GOT3 (cell line): ENCODE measurements at places on chromosomes 4 and X.

- DNase-seq: no peak
Observed at GRCh38 chr4:17276776-17277175, 235.1 kb downstream of the QDPR start.

DNA sequence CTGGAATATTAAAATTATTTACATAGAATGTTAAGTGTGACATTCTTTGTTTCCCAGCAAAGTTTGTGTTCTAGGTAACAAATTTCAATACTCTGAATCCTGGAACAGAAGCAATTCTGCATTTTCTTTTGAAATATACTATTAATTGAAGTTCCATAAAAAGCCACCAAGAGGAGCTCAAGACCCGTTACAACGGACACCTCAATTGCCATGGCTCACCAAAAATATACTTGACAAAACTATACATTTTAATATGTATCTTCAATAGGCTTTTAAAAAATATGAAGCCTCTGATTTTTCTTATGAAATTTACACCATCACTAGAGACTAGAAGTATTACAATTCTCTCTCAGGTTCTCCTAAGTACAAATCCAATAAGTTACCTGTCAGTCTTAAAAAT, 111.4 kb downstream of the NYX start:
- DNase-seq: no peak

DNA sequence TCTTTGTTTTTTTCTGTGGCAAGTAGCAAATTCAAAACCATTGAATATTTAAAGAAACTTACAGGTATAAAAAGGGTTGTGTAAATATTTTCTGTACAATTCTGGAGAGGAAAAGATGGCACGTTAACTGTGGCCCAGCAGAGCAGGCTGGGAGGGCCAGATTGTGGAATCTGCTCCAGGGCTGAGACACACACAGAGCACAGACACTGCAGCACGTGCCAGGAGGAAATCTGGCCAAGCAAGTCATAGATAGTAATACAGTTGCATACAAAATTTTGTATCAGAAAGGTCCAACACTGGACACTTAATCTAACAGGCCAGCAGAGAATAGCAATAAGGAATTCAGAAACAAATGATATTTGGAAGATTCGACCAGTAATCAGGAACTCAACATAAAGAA, 763.7 kb downstream of the PDHA2 start:
- DNase-seq: no peak

DNA sequence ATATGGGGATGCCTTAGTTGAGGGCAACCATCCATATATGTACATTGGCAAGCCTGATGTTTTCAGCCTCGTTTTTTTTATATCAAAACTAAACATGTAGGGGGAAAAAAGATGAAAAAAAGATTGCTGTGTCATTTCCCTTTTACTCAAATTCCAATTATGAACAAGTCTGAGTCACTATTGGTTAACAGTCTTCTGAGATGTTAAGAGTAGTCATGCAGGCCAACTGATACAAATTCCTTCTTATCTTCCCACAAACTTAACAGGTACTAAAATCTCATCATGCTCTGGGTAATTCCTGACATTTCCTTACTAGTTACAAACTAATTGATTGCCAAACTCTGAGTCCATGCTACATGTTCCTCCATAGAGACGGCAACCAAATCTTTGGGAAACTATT, 222.1 kb downstream of the FRMPD4 start:
- no peak for DNase-seq

DNA sequence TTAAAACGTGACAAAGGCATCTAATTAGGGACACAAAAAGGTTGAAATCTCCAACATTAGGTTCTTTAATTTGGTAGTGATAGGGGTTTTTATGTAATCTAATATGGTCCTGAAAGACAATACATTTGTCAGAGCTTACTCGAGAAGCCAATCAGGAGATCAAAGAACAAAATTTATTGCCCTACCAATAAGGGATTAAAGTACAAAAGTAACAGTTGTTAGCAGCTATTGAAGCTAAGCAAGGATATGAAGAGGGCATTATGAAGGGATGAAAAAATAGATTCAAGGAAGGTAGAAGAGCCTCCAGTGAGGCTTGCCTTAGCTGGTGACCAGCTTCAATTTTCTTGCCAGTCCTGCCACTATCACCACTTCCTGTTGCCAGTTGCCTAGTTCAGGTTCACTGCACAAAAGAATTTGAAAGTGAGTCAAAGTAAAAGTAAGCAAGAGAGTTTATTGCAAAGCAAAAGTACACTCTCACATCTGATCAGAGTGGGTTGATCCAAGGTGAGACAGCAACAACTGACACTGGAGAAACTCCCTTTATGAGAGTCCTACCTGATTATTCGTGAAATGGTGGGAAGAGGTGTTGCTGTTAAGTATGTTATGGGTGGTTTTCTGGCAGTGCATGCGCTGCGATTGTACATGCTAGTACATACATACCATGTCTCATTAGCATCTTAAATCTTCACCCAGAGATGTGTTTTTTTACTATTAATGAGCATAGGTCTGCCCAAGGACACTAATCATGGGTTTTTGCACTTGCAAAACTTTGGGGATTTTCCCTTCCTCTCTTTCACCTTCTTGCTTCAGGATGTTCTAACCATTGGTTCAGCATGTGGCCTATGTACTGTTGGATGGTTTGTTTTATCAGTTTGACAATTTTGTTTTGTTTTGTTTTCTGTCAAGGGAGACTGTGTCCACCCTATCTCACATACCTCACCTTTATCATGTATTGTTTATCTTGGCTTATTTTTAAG, 263.2 kb upstream of the ITM2A start:
- DNase-seq: no peak

GRCh38 chr4:67465032-67465762, 80.1 kb downstream of the CENPC start:
- DNase-seq: no peak

GRCh38 chrX:119343856-119344255, 55.3 kb upstream of the SLC25A43 start:
- no peak for DNase-seq

- no peak for DNase-seq
Observed at GRCh38 chr4:176561368-176561767, 231.4 kb downstream of the VEGFC start.

GRCh38 chr4:68658672-68659071, 11.8 kb downstream of the UGT2B15 start:
- no peak for DNase-seq

DNA sequence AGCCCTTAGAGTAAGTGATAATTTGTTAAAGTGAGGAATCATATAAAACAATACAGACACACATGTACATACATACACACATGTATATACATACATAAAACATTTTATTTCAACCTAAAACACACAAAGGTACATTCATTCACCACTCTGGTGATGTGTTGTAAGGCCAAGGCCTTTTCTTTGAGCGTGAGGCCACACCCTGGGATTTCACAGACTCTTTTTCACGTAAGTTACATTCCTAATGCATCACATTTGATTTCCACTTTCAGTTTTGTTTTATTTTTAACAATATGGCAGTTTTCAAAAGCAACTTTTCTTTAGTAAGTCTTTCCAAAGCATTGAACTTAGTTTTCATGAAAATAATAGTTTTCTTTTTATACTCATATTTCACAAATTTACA, 170.7 kb downstream of the COL4A6 start:
- DNase-seq: no peak

GRCh38 chr4:38366997-38367396, 297.0 kb upstream of the KLF3 start:
- DNase-seq: no peak

GRCh38 chr4:8377103-8378075, 63.1 kb downstream of the ACOX3 start:
- DNase-seq: no peak

GRCh38 chrX:85113746-85114145, 110.1 kb downstream of the APOOL start:
- DNase-seq: no peak

DNA sequence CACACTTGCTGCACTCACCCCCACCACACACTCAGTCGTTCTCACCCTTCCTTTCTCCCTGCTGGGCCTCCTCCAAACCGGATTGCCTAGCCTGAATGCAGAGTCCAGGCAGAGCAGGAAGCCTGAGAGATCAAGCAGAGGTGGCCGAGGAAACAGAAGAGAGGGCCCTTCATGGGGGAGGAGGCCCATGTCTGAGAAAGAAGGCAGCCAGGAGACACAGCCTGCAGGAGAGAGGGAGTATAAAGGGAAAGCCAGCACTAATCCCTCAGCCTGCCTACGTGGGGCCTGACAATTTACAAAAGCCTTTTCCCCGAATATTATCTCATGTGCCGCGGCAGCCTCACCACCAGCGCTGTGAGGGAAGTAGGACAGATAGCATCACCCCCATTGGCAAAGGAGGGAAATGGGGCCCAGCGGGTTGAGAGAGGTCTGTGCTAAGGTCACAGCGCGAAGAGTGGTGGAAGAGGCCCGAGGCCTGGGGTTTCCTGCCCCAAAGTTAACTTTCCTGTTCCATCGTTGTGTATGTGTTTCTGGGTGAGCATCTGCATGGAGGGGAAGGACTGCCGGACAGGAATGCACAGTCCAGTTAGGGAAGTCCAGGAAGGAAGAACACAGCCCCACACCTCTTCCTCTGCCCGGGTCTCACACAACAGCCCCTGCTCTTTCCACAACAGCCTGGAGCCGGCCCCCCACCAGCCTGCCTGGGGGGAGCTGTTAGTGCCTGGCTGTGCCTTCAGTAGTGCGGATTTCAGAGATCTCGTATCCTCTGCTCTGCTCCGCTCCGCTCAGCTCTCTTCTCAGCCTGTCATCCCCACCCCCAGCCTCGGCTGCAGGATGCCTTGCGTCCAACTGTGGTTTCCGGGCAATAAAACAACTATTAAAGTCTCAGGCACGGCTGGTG, 50.9 kb upstream of the BCOR start:
- DNase-seq: no peak

GRCh38 chr4:169050284-169050683, 40.2 kb upstream of the CBR4 start:
- DNase-seq: no peak

GRCh38 chrX:82703551-82703950, 804.5 kb upstream of the POU3F4 start:
- DNase-seq: no peak

GRCh38 chr4:79030973-79031372, 91.7 kb upstream of the PAQR3 start:
- no peak for DNase-seq

DNA sequence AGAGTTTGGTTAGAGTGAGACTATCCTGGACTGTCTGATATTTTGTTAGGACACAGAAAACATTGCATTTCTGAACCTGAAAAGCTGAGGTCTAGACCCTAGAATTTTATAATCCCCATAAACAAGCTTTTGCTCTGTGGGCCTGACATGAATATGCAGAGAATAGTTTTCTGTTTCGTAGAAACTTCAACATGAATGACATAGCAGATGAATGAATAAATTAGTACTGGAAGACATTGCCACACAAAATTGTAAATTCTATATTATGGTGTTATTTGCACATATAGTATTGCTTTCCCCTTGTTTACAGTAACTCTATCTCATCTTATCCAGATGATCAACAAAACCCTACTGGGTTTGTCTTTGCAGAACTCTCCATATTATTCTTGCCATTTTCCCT, 54.9 kb upstream of the MAML3 start:
- no peak for DNase-seq

DNA sequence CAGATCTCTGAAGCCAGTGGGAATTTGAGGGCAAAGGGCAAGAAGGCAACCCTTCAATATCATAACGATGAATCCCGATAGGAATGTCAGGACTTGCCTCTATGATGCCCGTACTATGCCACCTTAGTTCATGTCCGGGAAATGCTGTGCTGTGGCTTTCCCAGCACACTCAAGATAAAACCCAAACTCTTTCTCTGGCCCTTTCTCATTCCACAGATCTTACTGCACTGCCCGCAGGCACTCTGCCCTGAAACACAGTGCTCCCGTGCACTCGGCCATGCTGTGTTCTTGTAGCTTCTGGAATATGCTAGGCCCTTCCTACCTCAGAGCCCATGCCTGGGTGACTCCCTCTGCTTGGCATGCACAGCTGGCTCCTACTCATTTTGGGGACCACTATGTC, 26.3 kb downstream of the SORCS2 start:
- DNase-seq: no peak

DNA sequence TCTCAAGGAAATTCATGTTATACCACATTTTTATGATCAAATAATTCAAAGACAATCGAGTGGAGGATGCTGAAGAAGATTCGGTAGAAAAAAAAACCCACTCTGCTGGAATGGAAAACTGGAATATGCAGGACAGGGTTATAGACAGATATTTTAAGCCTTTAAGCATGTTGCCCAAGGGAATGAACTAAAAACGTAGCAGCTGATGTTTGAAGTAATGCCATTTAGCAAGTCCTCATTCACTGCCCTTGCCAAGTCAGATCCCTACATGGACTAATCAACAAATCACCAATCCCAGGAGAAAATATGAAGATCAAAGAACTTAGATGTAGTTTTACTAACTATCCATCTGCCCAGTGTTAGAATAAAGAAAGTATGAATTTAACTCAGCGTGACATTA, 75.6 kb upstream of the ETNPPL start:
- DNase-seq: no peak

- DNase-seq: no peak
Observed at GRCh38 chr4:183599284-183599683, 59.7 kb downstream of the RWDD4 start.

DNA sequence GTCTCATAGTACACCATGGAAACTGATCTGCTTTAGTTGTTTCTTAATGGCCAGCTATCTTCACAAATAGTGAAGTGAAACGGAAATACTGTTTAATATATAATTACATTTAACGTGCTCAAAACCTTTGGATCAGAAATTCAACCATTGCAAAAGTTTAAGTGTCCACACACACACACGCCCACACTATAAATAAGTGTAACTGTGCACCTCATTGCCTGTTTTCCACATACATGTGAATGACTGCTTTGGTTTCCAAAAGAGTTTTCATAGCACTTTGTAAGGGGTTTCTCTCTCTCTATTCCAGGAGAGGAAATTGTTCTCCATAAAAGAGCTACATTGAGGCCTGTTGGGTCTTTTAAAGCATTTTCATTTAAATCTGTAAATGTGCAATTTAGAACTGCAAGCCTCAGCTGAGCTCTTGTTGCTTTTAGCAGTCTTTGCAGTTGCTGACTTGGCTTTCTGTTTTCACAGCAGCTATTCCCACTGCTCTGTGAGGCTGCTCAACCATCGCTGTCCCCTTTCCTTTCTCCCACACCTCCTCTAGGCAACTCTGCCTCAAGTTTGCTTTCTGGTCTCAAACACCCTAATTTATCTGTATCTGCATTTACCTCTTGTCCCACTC, 94.5 kb downstream of the RAPGEF2 start:
- DNase-seq: no peak

DNA sequence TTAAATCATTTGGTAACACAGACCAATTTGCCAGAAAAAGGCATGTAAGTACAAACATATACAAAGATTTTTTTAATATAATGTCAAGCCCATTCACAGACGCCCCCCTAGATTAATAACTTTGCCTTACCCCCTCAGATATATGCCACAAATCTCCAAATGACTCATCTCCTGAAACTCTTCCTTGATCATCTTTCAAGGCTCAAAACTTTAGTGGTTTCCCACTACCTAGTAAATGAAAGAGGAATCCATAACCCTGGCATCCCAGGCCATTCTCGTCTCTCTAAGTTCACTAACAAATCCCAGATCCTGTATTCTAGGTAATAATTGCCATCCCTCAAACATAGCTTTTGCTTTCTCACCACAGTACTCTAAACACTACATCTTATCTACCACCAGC, 61.9 kb downstream of the PRSS12 start:
- DNase-seq: no peak

- DNase-seq: no peak
Observed at GRCh38 chrX:136487647-136488046, at the start of gene BRS3. BRS3 (plus strand) TSS chrX:136487947; CDS start chrX:136488115, 168 bp downstream.
